ENCODE measurements at places on chromosomes 2 and 18.
A peak's percentile ranks its signal among the peaks of the same experiment; 100 is the strongest.

GRCh38 chr18:77119851-77120491 lies 12.6 kb downstream of the MBP start:
- no peak for DNase-seq

GRCh38 chr18:49613141-49613640 lies 51.3 kb downstream of the LIPG start:
- DNase-seq = no peak

GRCh38 chr18:7059276-7059675 lies 58.3 kb downstream of the LAMA1 start:
- DNase-seq = no peak

DNA sequence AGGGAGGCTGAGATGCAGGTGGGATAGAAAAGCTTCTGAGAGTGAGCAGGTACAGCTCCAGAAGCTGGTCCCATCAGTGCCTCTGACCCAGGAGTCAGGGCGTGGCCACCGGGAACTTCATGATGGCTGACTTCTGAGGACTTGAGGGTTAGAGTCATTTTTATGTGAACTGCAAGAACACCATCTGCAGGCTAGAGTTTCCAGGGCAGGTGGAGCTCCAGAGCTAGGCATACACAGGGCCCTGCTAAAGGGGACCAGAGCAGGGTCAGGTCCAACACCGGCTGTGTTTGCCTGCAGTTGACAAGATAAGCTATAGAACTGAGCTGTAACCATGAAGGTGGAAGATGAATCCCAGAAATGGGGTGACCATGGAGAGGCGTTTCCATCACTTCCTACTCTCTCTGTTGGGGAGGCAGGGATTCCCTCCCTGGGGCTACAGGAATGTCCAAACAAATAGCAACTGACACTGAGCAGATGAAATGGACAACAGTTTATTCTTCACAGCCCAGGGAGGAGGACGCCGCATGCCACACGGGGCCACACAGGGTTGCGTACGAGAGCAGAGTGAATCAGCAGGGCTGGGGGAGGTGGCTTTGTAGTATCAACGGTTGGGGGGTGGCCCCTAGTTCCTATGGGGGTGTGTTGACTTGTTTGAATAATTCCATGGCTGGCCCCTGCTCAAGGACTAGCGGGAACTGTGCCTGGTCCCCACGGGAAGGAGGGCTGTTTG lies 77.6 kb upstream of the ZNF516 start:
- no peak for DNase-seq

DNA sequence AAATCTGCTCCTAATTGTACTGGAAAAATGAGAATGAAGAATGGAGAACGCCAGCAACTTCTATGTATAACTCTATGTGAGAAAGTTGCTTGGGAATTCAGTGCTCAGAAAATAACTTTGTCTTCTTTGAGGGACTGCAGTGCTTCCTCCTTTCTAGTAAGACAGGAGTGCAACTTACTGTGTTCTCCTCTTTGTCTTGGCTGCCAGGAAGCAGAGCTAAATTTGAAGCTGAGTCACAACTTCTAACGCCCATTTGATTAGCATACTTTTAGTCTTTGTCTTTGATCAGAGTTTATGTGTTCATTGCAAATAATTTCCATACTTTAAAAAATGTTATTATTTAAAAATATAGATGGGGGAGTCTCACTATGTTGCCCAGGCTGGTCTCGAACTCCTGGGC lies 6.6 kb downstream of the ARHGAP25 start:
- no peak for DNase-seq

DNA sequence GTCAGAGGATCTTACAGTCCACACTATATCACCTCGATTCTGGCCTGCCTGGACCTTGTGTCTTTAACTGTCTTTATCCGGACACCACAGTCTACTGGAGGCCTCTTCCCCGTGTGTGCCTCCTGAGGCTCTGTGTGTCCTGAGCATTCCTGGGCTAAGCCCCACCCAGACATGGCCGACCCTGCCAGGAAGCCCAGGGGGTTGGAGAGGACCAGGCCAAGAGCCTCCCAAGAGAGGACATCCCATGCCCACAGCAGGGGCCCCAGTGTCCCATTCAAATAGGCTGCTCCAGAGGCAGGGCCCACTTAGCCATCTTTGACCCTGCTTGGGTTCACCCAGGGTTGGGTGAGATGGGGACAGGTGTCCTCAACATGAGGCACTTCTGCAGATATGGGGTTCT lies 84.7 kb upstream of the OTOS start:
- no peak for DNase-seq

DNA sequence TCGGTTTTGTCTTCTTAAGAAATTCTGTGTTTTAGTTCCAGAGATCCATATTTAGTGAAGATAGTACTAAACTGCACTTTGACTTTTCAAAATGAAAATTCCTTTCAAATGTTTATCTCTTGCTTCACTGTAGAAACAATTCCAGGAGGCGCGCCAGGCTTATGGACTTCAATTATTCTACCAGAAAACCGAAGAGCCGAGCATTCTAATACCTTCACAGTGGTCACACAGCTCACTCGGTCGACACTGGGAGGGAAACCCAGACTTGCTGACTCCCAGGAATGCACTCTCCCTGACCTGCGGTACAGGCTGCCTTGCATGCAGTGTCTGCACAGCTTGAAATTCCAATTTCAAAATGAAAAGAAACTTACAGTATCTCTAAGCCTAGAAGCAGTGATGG lies 119.9 kb upstream of the PIEZO2 start:
- peak; percentile 86 for DNase-seq

DNA sequence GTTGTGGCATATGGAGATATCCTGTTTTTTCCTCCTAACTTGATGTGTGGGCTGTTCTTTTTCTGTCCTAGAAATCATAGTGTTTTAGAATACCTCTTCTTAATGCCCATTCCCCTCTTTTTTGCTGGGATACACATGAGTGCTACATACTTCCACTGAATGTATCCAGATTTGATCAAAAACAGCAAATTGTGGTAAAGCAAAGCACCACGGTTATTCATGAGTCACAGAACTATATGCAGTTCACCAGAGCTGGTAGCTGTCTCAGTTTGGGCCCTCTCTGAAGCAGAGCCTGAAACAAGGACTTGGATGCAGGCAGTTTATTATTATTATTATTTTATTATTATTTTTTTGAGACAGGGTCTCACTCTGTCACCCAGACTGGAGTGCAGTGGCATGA lies 69.9 kb upstream of the CTLA4 start:
- DNase-seq = peak; percentile 81

Data from fibroblast of upper back skin (primary cell).